ENCODE measurements at places on chromosomes 3 and 15.

- no peaks in the 10 kb centered on the region for H3K4me1 ChIP-seq
- H3K4me3 ChIP-seq: no peak overlapping the region
- no peaks in the 10 kb centered on the region for H3K36me3 ChIP-seq
- no peak for DNase-seq
These were observed 5.7 kb upstream of the FBLN2 start for GRCh38 chr3:13543253-13543652.

DNA sequence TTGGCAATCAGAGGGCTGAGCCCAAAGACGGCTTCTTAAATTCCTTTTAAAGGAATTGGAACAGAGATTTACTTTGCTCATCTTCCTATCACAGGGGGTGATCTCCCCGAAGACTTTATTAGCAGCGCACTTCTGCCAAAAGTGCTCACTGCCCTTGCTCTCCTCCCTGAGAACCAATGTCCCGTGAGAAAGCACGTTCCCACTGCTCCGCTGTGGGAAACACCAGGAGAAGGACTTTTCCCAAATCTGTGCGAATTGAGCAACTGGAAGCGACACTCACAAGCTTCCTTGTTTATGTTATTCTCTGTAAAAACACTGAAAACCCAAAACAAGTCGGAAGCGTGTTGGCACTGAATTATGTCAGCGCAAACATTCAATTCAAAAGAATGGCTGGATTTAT is 670.8 kb upstream of the NR2F2 start:
- no peaks in the 10 kb centered on the region for H3K4me1 ChIP-seq
- no peaks in the 10 kb centered on the region for H3K36me3 ChIP-seq
- H3K4me3 ChIP-seq: no peak overlapping the region
- no peak overlapping the region for H3K27ac ChIP-seq
- no peak for DNase-seq

GRCh38 chr3:70606018-70606417 is 293.6 kb upstream of the MDFIC2 start:
- no peak overlapping the region for H3K4me3 ChIP-seq
- H3K27me3 ChIP-seq: 0 out of 2 replicates have a peak, but pooled peaks cover 4% of the 10 kb centered on the region
- no peak for DNase-seq
- no peak overlapping the region for H3K27ac ChIP-seq
- no peaks in the 10 kb centered on the region for H3K4me1 ChIP-seq

DNA sequence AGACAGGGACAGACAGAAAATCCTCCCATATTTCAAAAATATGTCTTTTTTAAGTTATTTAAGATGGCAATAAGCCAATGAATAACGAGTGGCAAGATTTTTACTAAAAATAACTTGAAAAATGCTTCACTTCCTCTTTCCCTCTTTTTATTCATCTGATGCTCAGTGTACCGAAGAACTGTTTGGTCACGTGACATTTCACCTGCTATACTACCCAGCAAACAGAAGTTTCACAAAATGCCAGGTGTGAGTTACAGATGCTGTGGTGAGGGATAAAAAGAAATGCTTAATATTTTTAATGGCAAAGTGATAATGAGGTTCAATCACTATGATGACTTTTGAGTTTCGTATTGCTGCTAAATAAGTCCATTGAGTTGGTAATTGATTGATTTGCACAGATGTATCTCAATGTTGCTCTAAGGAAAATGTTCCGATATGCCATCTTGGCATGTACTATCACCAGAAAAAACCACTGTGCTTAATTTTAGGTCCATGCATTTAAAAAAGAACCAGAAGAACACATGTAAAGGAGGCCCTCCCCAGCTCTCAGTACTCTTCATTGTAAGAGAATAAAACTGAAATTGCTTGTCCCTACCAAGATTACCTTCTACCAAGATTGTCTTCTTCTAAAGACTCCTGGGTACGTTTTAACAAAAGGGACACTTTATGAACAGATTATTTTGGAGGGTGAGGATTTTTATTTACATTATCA is 26.0 kb upstream of the SEC62 start:
- no peaks in the 10 kb centered on the region for H3K36me3 ChIP-seq
- no peaks in the 10 kb centered on the region for H3K27me3 ChIP-seq

DNA sequence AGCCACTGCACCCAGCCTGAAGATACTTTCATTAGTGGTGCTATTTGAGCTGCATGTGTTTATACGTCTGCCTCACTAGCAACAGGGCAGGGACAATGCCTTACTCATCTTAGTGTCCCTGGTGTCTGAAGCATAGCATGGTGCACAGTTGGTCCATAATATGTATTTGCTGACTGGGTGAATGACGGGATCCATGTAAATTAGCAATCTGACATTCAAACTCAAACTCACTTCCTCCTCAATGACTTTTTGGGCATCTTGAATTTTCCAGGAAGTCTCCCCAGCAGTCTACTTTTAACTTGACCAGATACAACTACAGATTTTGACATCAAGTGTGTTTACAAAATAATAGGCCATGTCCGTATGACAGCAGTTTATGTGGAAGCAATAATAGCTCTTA is 3.0 kb upstream of the LDHAL6B start:
- no peak overlapping the region for H3K27ac ChIP-seq
- no peaks in the 10 kb centered on the region for H3K4me1 ChIP-seq
- no peak for DNase-seq
- H3K36me3 ChIP-seq: no peaks in the 10 kb centered on the region

- DNase-seq: no peak
- H3K36me3 ChIP-seq: no peaks in the 10 kb centered on the region
- no peaks in the 10 kb centered on the region for H3K27me3 ChIP-seq
- no peaks in the 10 kb centered on the region for H3K4me1 ChIP-seq
These were observed at the start of gene ATP2B2 for GRCh38 chr3:10505050-10505790. Gene ATP2B2, minus strand, starts transcription at chr3:10505586. Its CDS starts 56,043 bp downstream, at chr3:10449543.

DNA sequence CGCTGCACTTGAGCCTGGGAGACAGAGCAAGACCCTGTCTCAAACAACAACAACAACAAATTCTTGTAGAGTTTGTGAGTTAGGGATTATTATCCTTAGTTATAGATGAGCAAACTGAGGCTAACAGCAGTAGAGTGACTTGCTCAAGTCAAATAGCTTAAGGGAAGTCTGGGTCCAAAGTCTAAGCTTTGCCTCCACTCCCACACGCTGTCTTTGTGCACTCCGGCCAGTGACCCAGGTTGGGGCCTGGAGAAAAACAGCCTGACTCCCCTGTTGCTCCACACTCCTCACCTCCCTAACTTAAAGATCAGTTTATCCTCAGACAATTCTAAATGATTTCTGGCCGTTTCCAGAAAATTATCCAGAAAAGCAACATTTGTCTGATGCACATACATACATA is 9.2 kb upstream of the SIN3A start:
- no peaks in the 10 kb centered on the region for H3K36me3 ChIP-seq
- H3K27ac ChIP-seq: no peak overlapping the region
- DNase-seq: no peak
- no peak overlapping the region for H3K4me3 ChIP-seq
- no peaks in the 10 kb centered on the region for H3K27me3 ChIP-seq

DNA sequence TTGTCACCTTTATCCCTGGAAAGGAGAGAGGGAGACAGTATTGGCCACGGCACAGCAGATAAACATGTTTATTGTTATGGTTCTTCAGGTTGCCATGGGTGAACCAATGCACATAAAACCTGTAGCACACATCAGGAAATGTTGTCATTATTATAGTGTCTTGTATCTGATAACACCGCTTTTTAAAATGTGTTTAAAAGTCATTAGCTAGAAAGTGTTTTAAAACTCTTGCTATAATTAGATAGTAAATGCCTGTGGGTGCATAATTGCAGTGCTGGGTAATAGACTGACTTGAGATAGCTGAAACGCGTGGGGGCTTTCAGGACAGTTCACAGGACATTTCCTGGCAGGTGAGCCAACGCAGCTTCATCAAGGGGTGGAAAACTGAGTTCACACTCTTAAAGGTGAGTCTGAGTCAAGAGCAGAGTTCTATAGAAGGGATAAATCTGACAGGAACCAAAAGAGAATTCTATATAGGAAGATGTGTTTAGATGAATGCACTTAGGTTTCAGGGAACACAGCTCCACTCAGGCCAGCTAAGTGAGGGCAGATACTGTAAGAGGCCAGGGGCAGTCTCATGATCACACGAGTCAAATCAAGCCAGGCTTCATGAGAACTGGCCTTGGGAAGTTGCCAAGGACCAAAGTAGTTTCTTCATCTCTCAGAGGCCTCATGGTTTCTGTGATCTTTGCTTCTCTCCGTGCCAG is 35.6 kb upstream of the PPP4R2 start:
- no peaks in the 10 kb centered on the region for H3K36me3 ChIP-seq
- no peak overlapping the region for H3K4me3 ChIP-seq
- no peak overlapping the region for H3K27ac ChIP-seq
- no peak for DNase-seq
- no peaks in the 10 kb centered on the region for H3K27me3 ChIP-seq
- no peaks in the 10 kb centered on the region for H3K4me1 ChIP-seq

DNA sequence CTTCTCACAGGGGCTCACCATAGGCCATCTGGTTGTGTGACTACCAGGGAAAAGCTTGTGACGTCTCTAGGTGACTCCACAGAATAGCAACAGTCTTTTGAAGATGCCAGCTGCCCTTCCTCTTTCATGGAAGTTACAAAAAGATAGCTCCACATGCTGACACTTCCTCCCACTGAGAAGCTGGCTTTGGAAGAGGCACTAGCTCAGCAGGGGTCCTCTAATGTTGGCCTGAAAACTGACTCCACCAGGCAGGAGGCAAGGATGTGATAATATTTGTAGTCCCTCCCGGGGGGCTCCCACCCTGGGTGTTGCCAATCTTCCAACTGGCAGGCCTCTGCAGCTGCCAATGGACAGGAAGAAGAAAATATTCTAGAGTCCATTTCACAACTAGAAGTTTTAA is 343.5 kb downstream of the NEK10 start:
- H3K4me1 ChIP-seq: no peaks in the 10 kb centered on the region
- H3K4me3 ChIP-seq: no peak overlapping the region
- H3K36me3 ChIP-seq: no peaks in the 10 kb centered on the region
- no peak for DNase-seq
- no peak overlapping the region for H3K27ac ChIP-seq

Measured in Karpas-422 (cell line).